ENCODE measurements at places on chromosomes 3 and 15. TPM values are rescaled to one million over a fixed set of nuclear protein-coding genes. Genes with fewer than 3 reads are reported as not detected.

GRCh38 chr3:149527531-149528339, 53.2 kb downstream of the TM4SF4 start:
- H3K36me3 ChIP-seq: no peaks in the 10 kb centered on the region
- no peaks in the 10 kb centered on the region for H3K27me3 ChIP-seq
- H3K27ac ChIP-seq: no peak overlapping the region
- DNase-seq: no peak
- H3K4me3 ChIP-seq: no peak overlapping the region

DNA sequence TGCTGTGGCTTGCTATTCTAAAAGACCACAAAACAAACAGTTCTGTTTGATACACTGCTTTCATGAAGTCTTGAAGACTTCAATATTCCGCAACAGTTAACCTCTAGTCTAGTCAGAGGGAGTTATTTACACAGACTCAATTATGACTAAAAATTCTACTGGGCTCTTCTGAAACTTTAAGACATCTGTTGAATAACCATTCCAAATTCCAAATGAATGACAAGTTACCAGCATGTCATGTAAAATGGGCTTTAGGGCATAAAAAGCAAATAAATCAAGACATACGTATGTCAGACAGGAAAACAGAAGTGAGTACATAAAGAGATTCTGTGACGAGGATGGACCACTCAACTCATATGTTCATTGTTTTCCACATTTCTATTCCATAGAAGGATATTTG, 93.9 kb downstream of the PLOD2 start:
- no peaks in the 10 kb centered on the region for H3K36me3 ChIP-seq
- no peaks in the 10 kb centered on the region for H3K4me1 ChIP-seq
- DNase-seq: no peak
- no peak overlapping the region for H3K27ac ChIP-seq

DNA sequence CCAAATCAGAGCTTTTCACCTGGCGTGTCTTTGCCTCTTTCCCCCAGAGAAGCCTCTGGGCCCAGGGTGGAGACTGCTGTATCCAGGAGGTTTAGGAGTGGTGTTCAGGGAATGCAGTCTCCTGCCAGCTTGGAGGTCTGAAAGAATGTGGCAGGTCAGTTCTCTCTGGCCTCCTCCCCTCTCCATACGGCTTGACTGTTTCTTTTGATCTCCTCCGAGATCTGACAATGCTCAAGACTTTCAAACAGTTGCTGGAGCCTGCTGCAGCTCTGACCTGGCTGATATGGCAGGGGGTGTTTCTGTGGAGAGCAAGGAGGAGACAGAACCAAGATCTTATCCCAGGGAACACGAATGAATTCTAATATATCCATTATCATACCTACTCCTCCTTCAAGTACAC, 24.7 kb upstream of the TM4SF4 start:
- H3K27me3 ChIP-seq: no peaks in the 10 kb centered on the region
- H3K4me1 ChIP-seq: no peaks in the 10 kb centered on the region
- H3K27ac ChIP-seq: no peak overlapping the region
- no peaks in the 10 kb centered on the region for H3K36me3 ChIP-seq
- H3K4me3 ChIP-seq: no peak overlapping the region

DNA sequence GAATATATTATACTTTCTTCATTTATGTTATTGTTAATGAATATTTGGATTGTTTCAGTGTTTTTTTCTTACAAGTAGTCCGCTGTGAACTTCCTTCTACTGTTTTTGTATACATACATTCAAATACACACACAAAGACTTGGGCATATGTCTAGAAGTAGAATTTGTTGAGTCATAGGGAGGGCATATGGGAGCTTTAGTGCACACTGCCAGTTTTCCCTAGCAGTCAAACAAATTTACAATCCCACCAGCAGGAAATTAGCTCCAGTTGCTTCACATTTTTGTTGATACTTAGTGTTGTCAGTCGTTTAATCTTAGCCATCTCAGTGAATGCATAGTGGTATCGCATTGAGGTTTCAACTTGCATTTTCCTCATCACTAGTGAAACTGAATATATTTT, 492.3 kb downstream of the DIPK2A start:
- no peak for DNase-seq
- H3K27ac ChIP-seq: no peak overlapping the region
- no peaks in the 10 kb centered on the region for H3K36me3 ChIP-seq
- no peaks in the 10 kb centered on the region for H3K27me3 ChIP-seq

SLC2A2 gene
- total RNA-seq: not detected

GRCh38 chr3:170420307-170420821, 1.7 kb downstream of the CLDN11 start:
- H3K4me1 ChIP-seq: peaks cover 6% of the 10 kb centered on the region
- no peaks in the 10 kb centered on the region for H3K36me3 ChIP-seq
- H3K27ac ChIP-seq: no peak overlapping the region
- H3K27me3 ChIP-seq: peaks cover 16% of the 10 kb centered on the region
- no peak overlapping the region for H3K4me3 ChIP-seq

AQP9 gene
- 29.6 TPM for total RNA-seq

TJP1 gene
- total RNA-seq: not detected

TNNC1 gene
- total RNA-seq: 8.4 TPM

- no peaks in the 10 kb centered on the region for H3K36me3 ChIP-seq
- H3K4me3 ChIP-seq: no peak overlapping the region
- H3K27ac ChIP-seq: no peak overlapping the region
- no peaks in the 10 kb centered on the region for H3K4me1 ChIP-seq
These were observed 38.5 kb upstream of the MELTF start for GRCh38 chr3:197068077-197068476.

SCAANT1 gene
- not detected for total RNA-seq

DNA sequence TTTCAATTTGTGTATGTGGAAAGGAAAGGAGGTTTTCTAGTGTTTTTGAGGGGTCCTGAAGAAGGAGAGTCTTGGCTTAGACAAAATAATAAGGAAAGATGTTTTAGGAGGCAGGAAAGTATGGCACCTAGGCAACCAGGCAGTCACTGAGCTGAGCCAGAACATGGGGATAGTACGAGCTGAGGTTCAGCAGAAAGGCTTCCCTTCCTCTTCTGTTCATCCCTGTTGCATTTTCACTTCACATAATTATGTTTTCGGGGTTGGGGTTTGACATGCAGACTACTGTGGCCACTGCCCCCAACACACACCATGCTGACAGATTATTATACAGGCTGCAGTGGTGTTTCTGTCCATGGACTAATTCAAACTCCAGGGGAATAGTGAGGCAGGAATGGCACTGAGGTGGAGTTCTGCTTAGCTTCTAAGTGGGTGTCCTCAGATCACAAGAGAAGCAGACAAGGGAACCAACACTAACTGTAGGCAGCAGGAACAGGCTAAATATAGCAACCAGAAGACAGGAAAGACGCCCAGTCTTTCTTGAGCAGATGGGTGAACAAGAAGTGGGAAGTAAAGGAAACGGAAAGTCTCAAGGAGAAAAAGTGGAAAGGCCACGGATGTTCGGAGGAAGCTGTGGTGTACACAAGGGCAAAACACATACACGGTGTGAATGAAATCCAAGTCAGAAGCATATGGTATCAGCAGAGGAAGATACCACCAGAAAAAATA, 305.8 kb downstream of the PLCL2 start:
- no peaks in the 10 kb centered on the region for H3K27me3 ChIP-seq
- H3K4me3 ChIP-seq: no peak overlapping the region
- H3K36me3 ChIP-seq: no peaks in the 10 kb centered on the region

Measured in naive thymus-derived CD4-positive, alpha-beta T cell (primary cell).